ENCODE measurements at places on chromosomes 13 and 19. TPM values are rescaled to one million over a fixed set of nuclear protein-coding genes. Genes with fewer than 3 reads are reported as not detected.
A peak's percentile ranks its signal among the peaks of the same experiment; 100 is the strongest.

DNA sequence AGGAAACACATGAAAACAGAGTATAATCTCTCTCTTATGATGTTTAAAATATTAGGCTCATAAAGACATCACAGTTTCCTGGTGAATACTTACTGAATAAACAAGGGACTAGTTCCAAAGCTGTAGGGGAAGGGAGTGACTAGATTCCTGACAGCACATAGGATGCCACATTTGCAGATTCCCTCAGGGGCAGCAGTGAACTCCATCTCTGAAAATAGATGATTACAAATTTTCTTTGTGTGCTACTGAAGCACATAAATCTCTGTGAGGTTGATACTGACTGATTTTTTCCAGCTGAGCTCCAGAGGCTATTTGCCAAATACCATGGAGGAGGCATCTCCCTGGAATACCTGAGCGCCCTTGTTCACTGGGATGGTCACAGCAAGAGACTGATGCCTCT, 77.3 kb downstream of the FGF9 start:
- DNase-seq = no peak
- no peak overlapping the region for H3K27ac ChIP-seq
- H3K27me3 ChIP-seq = no peaks in the 10 kb centered on the region

Gene SIGLEC5
- total RNA-seq = not detected

Gene MATK
- not detected for total RNA-seq

DNA sequence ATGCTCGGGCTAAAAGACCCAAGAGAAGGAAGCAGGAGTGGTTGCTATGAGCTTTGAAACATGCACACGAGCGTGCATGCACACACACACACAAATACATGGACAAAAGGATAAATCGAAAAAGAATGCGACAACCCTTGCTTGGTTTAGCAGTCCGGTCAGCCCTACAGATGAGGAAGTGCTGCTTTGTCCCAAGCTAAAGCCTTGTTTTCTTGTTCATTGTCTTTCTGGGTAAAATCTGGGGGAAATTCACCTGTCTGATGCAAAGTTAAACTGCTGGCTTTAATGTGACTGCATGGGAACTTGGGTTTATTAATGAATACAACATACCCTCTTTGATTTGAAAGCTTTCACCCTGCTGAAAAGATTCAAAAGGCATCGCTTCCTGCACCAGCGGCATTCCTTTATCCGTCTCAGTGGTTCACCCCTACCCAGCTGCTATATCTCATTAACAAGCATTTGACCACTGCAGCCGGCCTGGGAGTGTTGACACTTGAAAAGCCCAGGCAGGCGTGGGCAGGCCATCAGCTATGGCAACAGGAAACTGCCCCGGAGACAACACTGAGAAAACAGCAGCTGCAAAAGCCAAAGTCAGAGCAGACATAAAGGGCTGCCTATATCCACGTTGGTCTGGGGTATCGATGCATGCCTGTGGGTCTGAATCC, 301.7 kb downstream of the NDFIP2 start:
- no peaks in the 10 kb centered on the region for H3K36me3 ChIP-seq
- peak overlapping the region; percentile 70 for H3K27ac ChIP-seq
- no peaks in the 10 kb centered on the region for H3K27me3 ChIP-seq
- peaks cover 26% of the 10 kb centered on the region for H3K4me1 ChIP-seq

- DNase-seq = no peak
- H3K27me3 ChIP-seq = peaks cover 1% of the 10 kb centered on the region
- H3K27ac ChIP-seq = no peak overlapping the region
- H3K36me3 ChIP-seq = no peaks in the 10 kb centered on the region
Observed at GRCh38 chr19:34041925-34042521, 130.3 kb upstream of the LSM14A start.

DNA sequence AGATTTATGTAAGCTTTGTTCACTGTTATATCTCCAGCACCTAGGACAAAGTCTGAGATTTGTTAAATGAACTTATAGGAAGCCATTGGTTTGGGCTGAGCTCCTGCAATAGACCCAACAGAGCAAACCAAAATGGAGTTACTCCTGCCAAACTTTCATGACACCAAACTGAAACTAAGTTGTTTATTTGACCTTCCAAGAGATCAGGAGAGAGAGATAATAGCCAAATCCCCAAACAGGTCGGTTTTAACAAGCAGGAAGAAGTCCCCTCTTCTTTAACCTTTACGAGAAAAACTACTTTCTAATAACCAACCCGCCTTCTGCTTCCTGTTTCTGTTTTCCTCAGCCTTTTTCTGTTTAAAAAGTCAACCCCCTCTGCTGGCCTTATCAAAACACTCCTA, 54.9 kb upstream of the ATP12A start:
- no peak overlapping the region for H3K27ac ChIP-seq
- H3K36me3 ChIP-seq = no peaks in the 10 kb centered on the region
- no peak overlapping the region for H3K4me3 ChIP-seq
- H3K4me1 ChIP-seq = no peaks in the 10 kb centered on the region

GRCh38 chr13:57630661-57631595, 616 bp upstream of the PCDH17 start:
- peaks cover 39% of the 10 kb centered on the region for H3K4me1 ChIP-seq
- peaks cover 43% of the 10 kb centered on the region for H3K27me3 ChIP-seq
- peaks cover 2% of the 10 kb centered on the region for H3K36me3 ChIP-seq
- DNase-seq = peak; percentile 66
